ENCODE measurements at places on chromosomes 6 and 20.

GRCh38 chr6:116564311-116564710 is 7.0 kb upstream of the RWDD1 start:
- no peak for DNase-seq

GRCh38 chr20:15185322-15185721 is 847.9 kb upstream of the FLRT3 start:
- no peak for DNase-seq

DNA sequence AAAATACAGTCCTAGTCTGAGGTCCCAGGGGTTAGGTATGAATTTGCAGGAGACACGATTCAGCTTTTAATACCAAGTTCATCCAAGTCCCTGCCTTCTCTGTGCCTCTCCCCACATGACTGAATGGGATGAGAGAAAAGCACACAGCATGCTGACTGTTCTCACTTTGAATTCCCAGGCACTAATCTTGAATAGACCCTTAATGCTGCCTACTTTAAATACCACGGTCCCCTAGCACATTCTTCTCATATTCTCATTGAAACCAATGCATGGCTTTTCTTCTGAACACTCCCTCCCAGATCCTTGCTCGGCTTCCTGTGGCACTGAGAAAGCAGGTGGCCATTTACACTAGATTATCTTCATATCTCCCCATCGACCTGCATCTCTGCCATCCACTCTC is 30.1 kb upstream of the SCAF8 start:
- no peak for DNase-seq

DNA sequence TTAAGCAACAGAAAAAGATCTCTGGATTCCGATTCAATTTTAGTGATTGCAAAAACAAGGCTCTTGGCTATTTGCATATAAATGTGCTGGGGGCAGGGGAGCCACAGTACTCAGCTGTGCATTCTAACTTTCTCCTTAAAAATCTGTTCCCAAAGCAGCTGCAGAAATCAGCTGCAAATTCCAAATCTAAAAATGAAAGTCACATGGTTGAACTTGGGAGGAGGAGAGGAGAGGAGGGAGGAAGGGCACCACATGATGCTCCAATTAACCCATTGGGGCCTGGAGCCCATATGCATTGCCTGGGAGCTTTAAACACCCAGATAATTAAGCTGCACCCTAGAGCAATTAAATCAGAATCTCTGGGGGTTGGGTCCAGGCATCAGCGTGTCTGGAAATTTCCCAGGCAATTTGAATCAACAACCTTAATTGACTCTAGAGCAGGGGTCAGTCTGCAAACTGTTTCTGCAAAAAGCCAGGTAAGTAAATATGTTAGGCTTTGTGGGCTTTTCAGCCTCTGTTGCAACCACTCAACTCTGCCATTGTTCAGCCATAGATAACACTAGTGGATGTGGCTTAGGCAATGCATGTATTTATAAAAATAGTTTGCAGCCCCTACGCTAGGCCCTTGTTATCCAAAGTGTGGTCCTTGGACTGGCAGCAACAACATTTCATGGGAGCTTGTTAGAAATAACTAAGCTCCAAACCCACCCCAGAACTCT is 508.1 kb downstream of the KIF16B start:
- DNase-seq: no peak

DNA sequence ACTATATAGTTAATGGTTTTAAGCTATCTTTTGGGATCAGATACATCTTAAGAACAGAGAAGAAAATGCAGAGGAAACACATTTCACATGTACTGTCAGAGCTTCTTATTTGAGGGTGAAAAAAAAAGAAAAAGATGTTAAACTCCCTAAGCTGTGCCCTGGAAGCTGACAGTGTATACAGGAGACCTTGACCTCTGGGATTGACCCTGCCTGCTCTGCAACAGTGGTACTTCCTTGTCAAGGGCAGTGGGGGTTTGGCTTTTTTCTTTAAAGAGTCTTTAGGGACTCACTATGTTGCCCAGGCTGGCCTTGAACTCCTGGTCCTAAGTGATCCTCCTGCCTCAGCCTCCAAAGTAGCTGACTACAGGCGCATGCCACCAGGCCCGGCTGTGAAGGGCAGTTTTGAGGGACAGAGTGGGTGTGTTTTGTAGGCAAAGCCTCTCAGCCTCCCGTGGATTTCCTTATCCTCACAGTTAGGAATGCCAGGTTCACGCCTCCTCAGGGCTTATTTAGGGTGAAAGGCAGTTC is 60.6 kb upstream of the SLC22A1 start:
- no peak for DNase-seq

DNA sequence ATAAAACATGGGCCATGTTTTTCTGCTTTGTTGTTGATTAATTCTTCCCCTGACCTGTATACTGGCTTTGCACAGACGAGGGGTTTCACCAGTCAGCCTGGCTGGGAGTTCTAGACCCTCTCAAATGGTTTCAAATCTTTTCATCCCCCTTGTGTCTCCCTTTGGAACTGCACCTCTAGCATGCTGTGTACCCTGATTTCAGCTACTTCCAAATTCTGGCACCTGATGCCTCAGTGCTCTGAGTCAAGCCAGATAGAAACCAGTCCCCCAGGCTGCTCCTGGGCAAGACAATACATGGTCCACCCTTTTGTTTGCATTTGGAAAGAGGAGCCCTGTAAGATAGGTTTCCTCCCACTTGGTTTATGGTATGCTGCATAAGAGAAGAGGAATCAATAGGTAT is 290.2 kb downstream of the BTBD3 start:
- DNase-seq: no peak

- no peak for DNase-seq
Measured at GRCh38 chr20:46269372-46269771, 38.9 kb downstream of the CDH22 start.

DNA sequence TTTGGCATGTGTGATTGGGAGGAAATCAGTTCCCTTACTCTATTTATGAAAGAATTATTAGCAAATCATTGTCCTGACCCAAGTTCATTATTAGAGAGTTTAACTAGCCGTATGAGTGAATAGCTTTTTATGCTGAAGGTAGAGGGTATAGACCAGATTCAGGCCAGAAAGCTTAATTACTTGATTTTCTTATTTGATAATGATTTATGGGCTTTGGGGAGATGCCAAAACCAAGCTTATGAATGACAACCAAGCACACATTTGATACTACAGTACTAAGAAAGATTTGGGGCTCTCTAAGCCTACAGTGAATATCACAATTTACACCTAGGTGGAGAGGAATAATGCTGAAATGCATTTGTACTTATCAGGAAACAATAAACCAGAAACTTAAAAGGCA is 193.2 kb downstream of the ARHGAP18 start:
- no peak for DNase-seq

GRCh38 chr20:49562311-49563014 is 5.5 kb downstream of the PTGIS start:
- no peak for DNase-seq

- DNase-seq: no peak
Measured at GRCh38 chr6:3318226-3318625, 59.5 kb downstream of the PSMG4 start.

DNA sequence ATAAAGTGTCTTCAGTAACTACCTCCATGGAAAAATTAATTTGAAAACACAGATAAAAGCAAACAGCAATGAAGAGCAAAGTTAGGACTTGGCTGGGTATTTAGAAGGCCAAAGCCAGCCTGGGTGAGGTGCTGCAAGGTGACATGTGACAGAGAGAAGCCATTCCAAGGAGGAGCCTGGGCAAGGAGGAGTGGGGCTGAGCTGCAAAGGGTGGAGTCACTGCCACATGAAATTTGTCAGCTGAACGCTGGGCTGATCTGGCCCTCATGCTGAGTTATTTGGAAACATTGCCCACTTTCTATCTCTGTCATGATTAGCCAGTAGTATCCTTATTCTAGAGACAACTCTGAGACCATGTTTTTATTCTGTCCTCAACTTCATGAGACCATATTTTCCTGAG is 76.3 kb downstream of the PERP start:
- no peak for DNase-seq

DNA sequence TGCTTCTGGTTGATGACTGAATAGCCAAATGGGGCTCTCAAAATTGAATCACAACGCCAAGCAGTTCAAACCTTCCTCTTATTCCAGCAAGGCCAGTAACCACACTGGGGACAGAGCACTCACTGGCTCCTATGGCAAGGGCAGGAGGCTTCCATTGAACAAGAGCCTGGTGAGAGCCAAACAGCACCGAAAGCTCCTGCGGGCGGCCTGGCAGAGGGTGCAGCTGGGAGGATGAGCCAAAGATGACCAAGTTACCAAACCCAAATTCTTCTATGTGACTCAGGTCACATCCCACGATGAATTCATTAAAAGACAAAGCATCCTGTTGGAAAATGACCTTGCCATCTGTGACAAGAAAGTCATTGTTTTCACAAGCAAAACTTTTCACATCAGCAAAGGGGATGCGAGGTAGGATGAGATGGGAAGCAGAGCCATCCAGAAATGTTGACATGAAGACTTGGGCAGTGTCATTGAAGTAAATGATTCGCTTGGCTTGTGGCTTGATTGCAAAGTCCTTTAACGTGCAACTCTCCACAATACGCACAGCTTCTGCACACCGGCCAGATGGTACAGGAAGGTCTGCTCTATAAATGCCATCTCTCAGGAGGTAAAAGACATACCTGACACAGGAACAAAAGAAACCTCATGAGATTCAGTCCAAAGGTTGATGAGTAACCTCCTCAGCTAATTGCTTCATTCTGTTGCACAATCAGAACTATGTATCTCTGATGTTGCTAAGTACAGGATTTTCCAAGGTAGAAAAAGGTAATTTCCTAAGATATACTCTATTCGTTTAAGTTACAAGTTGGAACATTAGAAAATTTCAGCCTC is 36.3 kb downstream of the ROS1 start:
- DNase-seq: no peak

DNA sequence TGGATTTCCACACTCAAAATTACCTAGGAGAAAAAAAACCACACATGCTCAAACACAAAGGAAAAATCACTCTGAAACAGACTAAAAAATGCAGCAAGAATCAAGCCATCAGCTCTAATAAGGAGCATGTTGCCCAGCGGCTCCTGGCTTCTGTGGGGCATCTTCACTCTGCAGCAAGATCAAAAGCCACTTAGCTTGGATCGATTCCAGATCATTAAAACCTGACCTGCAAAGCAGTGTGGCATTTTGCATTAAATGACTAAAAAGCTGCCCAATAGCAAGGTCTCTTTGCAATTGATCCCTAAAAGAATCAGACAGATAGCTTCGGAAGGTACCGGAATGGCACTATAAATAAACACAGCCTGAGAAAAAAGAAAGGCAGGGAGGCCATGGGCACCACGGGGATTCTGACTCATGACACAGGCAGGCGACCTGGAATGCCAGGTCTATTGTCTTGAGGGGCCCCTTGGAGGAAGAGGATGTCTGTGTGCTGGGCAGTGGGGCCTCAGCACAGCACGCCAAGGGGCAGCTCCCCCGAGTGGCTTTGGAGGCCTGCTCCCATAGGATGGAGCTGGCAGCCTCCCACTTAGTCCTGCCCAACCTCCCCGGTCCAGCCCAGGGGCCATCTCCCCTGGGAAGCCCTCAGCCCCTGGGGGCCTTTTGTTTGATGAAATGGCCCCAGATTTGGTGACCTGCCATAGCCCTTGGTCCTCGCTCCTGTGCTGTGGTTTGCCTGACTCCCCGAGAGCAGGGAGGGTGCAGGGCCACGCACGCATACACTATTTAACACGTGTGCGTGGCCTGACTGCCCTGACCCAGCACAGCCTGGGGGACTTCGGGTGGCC is 7.6 kb downstream of the LEMD2 start:
- DNase-seq: no peak

DNA sequence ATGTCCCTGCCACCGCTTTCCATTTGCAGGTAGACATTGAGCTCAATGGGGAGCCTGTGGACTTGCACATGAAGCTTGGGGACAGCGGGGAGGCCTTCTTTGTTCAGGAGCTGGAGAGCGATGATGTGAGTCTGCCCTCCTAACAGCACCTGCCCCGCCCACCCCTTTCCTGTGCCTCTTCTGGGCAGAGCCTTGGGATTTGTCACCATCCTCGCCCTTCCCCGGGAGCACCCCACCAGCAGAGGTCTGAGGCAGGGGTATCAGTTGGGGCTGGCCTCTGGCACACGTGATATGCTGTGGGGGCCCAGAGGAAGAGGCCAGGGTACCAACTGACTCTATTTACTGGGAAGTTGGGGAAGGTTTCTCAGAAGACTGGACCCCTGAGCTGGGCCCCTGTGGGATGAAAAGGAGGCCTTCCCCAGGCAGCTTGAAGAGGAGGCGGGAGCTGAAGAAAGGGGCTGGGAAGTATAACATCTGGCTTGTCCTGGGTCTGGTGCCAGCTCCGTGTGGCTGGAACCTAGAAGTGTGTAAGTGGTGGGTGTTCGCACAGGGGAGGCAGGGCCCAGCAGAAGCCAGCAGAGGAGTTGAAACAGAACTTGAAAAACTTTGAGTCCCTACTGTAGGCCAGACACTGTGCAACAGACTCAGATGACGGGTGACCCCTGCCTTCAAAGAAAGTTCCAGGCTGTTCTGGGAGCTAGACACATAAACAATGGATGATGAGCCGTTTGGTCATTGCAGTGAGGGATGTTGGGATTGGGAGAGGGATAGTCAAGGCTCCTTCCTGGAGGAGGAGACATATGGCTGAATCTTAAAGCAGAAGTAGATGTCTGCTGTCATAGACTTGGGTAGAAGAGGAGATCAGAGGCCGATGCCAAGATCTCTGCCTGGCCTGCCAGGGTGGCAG is 7.2 kb downstream of the LPIN3 start:
- DNase-seq: no peak

DNA sequence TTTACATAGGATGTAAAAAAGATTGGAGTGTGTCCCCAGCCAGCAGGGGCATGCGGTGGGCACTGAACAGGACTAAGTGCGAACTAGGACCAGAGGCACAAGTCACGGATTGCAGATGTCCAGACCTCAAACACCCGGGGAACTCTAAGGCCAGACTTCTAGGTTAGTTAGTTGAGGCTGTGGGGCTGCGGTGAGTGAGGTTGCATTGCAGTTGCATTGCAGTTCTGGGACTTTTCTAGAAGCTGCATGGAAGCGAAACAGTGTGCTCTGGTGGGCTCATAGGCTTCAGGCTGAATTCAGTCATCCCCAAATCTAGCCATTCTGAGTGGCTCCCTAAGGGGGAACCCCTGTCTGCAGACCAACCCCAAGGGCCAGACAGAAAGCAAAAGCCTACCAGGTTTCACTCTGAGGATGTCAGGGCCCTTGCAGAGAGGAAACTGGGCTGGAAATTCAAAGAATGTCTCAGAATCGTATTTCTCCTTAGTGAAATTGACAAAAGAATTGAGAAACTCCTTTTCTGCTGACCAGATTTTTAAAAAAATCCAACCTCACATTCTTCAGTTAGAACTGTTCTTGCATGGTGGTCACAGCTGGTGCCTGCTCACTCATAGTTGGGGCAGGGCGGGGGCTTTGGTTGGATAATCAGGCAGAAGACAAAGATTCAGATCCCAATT is 182.8 kb downstream of the ZDHHC14 start:
- DNase-seq: no peak

DNA sequence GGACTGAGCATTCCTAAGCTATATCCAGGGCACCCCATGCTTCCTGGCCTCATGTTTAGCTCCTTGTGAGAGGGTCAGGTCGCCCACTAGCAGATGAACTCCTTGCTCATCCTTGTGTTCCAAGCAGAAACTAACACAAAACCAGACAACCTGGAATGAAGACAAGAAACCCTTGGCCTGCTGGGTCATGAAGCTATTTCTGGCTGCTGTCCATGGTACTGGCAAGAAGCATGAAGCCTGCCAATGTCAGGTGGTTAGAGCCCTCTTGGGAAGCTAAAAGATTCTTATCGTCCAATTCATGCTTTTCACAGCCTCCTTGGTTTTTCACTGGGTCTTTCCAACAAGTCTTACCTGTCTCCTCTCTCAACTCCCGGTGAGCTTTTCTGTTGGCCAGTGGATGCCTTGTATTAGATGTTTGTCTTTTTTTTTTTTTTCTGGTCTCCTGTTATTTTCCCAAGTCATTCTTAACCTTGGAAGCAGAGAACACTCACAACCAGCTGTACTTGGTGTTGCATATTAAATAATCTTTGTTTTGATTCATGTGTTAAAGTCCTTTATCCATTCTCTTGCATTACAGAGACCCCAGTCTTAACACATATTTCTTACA is 180.3 kb downstream of the ANKRD60 start:
- DNase-seq: no peak

Data from activated CD8-positive, alpha-beta memory T cell treated with anti-CD3 and anti-CD28 coated beads for 1 hour (primary cell).